ENCODE measurements at places on chromosomes 7 and 10.

- DNase-seq, result no peak
These were observed 19.6 kb downstream of the NPC1L1 start for GRCh38 chr7:44521347-44522095.

- DNase-seq, result no peak
These were observed 26.7 kb upstream of the LRRC4 start for GRCh38 chr7:128057909-128058308.

- DNase-seq, result no peak
These were observed 19.8 kb upstream of the RASSF4 start for GRCh38 chr10:44939691-44940401.

DNA sequence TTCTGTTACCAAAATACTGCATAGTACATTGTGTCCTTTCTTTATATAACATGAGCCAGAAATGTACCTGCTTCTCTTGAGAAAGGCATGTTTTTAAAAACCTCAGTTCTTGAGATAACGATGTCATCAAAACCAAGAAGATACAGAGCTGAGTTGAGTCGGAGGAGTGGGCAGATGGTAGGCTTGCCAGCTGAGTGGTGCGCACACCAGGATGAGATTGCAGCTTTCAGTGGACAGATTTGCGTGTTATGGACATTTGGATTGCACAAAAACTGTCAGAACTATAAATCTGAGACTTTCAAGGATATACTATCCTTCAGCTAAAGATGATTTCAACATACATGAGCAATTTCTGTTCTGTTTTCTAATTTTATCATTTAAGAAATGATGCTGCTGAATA, 25.0 kb downstream of the PRKAR2B start:
- DNase-seq, result no peak
